CD4-positive, alpha-beta T cell treated with Interleukin-15 for 4 hours (primary cell): ENCODE measurements at places on chromosomes 2 and 18.

DNA sequence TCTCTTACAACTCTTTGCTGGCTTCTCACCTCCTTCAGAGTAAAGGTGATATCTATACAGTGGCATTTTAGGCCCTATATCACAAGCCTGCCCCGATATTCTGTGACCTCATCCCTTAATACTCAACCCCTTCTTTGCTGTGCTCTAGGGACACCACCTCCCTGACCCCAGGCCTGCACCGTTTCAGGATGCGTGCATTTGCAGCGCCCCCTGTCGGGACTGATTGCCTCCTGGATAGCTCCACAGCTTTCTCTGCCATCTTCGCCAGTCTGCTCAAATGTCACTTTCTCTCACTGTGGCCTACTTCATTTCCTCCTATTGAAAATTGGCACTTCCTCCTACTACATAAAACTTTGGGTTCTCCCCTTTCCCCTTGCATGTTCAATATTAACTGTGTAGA lies 289.6 kb downstream of the SOCS6 start:
- DNase-seq, result no peak

DNA sequence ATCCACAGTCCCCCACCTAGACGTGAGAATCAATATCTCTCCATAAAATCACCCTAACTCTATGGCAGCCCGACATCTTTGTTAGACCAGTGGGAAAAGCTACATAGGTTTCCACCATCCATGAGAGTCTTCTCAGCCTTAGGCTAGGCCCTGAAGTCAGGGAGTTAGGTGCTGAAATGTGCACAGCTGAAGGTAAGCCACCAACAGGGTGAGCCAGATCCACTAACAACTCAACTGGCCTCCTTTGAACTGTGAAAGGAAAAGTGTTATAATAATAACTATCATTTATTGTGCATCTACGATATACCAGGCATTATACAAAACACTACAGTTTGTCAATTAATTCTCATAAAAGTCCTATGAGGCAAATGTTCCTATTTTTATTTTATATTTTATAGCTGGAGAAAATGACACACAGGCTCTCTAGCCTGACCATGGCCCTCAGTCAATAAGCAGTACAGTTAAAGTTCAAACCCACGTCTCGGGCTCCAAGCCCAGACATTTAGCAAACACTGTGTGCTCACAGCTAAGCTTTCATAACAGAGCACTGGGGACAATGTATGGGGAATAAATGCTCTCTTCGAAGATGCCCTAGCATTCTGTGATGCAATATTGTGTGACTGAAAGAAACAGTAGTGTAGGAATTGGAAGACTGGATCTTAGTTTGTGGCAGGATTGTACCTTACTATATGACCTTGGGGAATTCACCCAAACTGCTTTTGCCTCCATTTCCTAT lies 11.2 kb upstream of the CYP27C1 start:
- DNase-seq, result no peak

- no peak for DNase-seq
Measured at GRCh38 chr2:224951723-224952481, 90.4 kb downstream of the DOCK10 start.

GRCh38 chr18:50819027-50819727 lies 639 bp downstream of the MRO start:
- DNase-seq, result no peak

DNA sequence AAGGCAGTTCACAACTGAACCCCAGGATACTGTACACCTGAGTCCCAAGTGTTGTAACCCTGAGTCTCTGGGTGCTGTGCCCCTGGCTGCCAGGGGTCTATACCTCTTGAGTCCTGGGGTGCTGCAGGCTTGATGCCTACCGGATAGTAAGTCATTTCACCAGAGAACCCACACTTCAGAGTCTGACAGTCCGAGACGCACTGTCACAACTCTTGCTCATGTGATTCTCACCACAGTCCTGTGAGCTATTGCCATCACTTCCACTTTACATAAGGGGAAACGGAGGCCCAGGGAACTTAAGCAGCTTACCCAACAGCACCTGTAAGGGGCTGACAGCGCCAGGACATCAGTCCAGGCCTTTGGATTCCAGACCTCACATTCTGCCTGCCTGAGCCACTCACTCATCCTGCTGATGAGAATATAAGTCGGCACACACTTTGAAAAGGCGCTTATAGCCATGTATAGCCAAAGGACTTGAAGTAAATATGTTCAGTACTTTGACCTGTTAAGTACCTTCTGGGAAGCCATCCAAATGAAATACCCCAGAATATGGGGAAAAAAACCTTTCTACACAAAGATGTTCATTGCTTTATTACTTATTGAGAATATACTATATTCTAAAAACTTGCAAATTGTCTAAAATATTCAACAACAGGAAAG lies 180.7 kb upstream of the ID2 start:
- DNase-seq, result no peak
